ENCODE measurements at places on chromosomes 2 and 18. TPM values are rescaled to one million over a fixed set of nuclear protein-coding genes. Genes with fewer than 3 reads are reported as not detected.

DNA sequence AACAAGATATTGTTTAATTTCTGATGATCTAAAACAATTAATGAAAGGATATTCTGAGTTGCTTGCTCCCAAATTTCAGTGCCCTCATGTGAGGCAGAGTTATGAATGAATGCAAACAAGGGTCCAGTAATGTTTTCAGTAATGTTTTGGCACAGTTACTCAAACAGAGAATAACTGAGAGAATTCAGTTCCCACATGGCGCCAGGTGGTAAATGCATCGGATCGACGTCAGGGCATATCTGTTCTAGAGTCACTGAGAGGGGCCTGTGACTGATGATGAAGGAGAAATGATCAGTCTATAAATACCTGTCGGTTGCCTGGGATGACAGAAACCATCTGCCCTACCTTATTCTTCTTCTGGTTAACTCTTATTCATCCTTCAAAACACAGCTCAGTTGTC is 81.4 kb downstream of the KCNS3 start:
- no peaks in the 10 kb centered on the region for H3K36me3 ChIP-seq
- no peak overlapping the region for H3K27ac ChIP-seq
- H3K4me3 ChIP-seq: no peak overlapping the region
- peaks cover 3% of the 10 kb centered on the region for H3K27me3 ChIP-seq
- H3K4me1 ChIP-seq: peaks cover 5% of the 10 kb centered on the region

- DNase-seq: no peak
- no peaks in the 10 kb centered on the region for H3K36me3 ChIP-seq
- no peak overlapping the region for H3K27ac ChIP-seq
- H3K4me3 ChIP-seq: no peak overlapping the region
- no peaks in the 10 kb centered on the region for H3K4me1 ChIP-seq
Observed at GRCh38 chr2:189657867-189658266, 3.4 kb upstream of the ASNSD1 start.

DNA sequence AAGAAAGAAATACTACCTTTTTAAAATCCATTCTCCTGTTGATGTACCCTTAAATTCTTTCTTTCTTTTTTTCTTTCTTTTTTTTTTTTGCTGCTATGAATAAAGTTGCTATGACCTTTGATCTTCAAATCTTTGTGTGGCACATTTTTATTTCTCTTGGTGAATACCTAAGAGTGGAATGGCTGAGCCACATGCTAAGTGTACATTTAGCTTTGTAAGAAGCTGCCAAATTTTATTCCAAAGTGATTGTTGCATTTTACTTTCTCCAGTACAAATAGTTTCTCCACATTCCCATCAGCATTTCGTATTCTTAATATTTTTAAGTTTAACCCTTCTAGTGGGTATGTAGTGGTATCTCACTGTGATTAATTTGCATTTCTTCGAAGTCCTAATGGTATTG is 88.8 kb upstream of the RAB27B start:
- no peak for DNase-seq
- no peaks in the 10 kb centered on the region for H3K4me1 ChIP-seq
- H3K27me3 ChIP-seq: no peaks in the 10 kb centered on the region
- no peaks in the 10 kb centered on the region for H3K36me3 ChIP-seq
- no peak overlapping the region for H3K4me3 ChIP-seq

DNA sequence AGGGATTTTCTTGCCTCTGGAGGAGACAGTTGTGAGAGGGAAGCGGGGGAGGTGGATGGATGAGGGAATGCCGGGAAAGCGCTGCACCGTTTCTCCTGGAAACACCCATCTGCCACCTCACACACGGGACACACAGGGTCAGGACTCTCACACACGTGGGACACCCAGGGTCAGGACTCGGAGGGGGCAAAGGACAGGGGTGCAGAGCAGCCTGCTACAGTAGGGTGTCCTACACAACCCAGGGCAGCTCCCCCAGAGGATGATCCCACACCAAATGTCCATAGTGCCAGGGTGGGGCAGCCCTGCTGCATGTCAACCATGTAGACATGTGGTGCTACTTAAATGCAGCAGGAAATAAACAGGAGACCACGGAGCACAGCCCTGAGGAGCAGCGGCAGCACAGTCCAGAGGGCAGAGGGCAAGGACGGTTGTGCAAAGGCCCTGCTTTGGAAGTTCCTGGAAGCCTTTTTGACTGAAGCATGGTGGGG is 5.1 kb downstream of the RAMP1 start:
- peaks cover 37% of the 10 kb centered on the region for H3K27me3 ChIP-seq
- no peak overlapping the region for H3K27ac ChIP-seq
- H3K36me3 ChIP-seq: no peaks in the 10 kb centered on the region
- no peak for DNase-seq
- H3K4me1 ChIP-seq: peaks cover 17% of the 10 kb centered on the region
- no peak overlapping the region for H3K4me3 ChIP-seq

DNA sequence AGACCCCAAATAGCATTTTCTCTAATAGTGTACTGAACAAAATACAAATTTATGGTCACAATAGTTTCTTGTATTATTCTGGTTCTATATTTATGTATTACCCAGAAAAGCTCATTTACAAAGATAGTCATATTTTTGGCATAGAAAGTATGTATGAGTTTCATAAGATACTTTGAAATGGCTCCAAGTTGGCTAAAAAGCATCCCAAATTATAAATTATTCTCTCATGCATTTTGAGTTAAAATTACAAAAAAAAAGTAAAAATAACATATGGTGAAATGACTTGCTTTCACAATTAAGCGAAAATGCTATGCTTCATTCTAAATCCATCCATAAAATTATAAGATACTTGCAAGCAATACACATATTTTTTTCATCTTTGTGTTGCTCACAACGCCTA is 530.7 kb downstream of the ZNF804A start:
- no peaks in the 10 kb centered on the region for H3K4me1 ChIP-seq
- no peaks in the 10 kb centered on the region for H3K27me3 ChIP-seq
- H3K4me3 ChIP-seq: no peak overlapping the region
- H3K36me3 ChIP-seq: no peaks in the 10 kb centered on the region
- no peak for DNase-seq

- no peak overlapping the region for H3K27ac ChIP-seq
- peaks cover 47% of the 10 kb centered on the region for H3K4me1 ChIP-seq
- H3K27me3 ChIP-seq: peaks cover 15% of the 10 kb centered on the region
- no peak for DNase-seq
- peaks cover 10% of the 10 kb centered on the region for H3K36me3 ChIP-seq
Observed at GRCh38 chr2:216688731-216689340, 6.5 kb downstream of the IGFBP5 start.

The PLB1 gene
- total RNA-seq: 3.4 TPM

The ALK gene
- 7.7 TPM for total RNA-seq

The GATA6 gene
- 39.8 TPM for total RNA-seq

The REEP1 gene
- total RNA-seq: 6.4 TPM

The ALS2 gene
- total RNA-seq: 32.7 TPM

All from type B pancreatic cell (in vitro differentiated cells).